ENCODE measurements at places on chromosomes 3 and 15.

DNA sequence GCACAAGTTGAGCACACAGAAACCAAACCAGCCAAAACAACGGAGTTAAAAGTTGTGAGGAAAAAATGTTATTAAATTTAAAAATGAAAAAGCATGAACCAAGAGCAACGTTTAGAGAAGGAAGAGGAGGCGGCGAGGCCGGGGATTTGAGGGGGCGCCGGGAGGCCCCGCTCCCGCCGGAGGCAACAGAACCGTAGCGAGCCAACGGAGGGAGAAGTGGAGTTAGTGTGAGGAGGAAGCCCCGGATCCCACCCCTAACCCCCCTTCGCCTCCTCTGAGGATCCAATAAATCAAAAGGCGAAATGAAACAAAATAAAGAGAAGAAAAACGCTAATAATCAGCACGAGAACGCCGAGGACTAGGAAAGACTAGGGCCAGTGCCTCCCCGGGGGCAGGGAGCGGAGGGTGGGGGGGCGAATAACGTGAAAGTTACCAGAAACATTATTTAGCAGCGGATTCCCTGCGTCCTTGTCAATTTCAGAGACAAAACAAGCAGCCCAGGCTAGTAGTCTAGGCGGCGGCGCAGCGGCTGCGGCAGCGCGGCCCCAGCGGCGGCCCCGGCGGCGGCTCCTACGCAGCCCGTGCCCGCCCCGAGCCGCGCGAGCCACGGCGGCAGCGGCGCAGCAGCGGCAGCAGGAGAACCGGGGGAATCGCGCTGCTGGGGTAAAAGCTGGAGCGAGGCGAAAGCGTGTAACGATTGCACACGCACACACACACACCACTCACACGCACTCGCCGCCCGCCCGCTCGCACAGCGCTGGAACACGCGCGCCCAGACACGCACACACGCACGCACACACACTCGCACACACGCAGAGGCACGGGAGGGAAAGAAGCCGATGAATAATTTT lies 1.7 kb downstream of the MEIS2 start:
- DNase-seq = peak; percentile 28

- no peak for DNase-seq
Observed at GRCh38 chr15:73369154-73369694, 466 bp upstream of the HCN4 start.

DNA sequence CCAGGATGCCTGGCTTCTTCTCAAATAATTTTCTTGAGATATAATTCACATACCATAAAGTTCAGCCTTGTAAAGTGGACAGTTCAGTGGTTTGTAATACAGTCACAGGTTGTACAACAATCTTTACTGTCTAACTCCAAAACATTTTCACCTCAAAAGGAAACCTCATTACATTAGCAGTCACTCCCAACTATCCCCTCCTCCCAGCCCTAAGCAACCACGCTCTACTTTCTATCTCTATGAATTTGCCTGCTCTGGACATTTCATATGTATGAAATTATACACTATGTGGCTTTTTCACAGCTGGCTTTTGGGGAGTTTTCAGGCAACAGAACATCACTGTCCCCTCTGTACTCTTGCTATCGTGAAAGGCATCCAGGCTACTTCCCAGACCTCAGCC lies 17.5 kb downstream of the TGM5 start:
- no peak for DNase-seq

DNA sequence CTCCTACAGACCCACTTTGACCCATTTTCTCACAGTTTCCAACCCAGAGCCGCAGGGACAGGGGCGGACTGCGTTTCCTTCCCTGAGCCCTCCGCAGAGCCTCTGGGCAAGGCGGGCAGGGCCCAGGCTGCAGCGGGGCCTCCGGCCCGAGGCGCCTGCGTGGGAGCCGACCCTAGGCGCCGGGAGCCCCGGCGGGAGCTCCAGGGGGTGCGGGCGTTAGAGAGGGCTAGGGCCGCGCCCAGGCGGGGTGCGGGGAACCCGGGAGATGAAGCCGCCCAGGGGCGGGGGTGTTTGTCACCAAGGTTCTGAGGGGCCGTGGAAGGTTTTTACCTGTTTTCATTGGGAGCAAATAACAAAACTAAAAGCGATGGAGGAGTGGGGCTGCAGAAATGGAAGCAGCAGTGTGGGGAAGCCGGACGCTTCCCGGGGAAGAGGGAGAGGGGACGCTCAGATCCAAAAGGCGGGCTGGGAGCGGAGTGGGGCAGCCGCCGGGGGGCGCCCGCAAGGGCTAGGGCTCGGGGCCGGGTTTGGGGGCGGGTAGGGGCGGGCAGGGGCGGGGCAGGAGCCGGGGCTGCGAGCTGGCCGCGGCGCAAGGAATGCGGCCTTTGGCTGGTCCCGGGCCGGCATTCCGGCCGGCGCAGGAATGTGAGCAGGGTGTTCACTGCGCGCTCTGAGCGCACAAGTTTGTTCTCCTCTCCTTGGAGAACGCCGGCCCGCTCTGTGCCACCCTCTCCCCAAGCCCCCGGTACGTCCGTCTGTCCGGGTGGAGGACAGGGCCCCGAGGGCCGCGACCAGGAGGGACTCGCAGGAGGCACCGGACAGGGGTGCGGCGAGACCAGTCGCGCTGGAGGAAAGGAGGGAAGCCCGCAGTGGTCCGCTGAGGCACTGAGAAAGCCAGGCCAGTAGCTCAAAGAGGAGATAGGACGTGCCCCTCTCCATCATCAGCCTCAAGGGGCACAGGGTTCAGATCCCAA lies 61.1 kb downstream of the AMOTL2 start:
- no peak for DNase-seq

GRCh38 chr3:13146643-13147143 lies 73.5 kb upstream of the IQSEC1 start:
- DNase-seq = no peak

DNA sequence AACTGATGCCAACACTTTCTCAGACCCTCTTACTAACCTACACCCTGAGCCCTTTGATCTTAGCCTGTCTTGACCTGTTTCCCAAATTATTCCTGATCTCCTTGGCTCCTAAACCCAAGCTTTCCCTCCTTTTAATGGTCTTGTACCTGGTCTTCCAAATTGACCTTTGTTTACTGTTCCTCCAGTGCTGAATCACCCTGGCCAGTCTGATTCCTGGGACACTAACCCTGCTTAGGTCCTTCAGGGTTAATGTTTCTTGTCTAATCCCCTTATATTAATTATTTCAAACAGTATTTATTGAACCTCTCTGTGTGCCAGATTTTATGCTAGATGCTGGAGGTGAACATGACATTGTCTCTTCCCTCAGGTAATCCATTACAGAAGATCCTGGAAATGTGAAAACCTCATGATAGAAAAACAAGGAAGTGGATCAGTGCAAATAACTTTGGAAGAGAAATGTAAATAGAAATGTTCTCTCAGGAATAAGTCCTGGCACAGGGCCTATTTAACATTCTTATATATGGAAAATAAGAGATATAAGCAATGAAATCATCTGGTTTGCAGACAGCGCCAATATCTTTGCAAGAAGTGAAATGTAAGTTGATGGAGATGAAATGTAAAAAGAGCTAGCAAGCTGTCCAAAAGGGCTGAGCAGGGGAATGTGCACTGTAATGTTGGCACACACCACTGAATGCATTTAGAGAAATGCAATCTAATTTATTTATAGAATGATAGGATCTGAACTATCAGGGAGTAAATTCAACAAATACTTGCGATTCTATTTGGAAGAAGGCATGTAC lies 20.7 kb downstream of the HGD start:
- no peak for DNase-seq

DNA sequence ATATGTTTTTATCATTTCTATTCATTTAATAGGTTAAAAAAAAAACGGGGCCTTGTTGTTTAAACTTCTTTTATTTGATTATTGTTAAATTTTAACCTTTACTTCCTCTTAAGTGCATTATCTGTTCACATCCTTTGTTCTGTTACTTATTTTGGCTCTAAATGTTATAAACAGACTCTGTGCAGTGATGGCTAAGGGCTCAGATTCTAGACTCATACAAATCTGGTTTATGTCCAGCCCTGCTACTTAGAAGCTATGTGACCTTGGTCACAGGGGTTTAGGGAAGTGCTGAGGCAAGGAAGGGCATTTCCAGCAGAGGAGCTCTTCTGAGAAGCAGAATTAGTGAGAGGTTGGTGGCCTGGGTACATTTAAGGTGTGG lies 55.3 kb upstream of the VILL start:
- DNase-seq = no peak

- no peak for DNase-seq
Observed at GRCh38 chr3:177860184-177860583, 662.9 kb upstream of the TBL1XR1 start.

All from stimulated activated CD4-positive, alpha-beta T cell treated with anti-CD3 and anti-CD28 coated beads, Interleukin-15, amount 100 ng/mL, for 24 hours (primary cell).